ENCODE measurements at places on chromosomes 16 and 17.

DNA sequence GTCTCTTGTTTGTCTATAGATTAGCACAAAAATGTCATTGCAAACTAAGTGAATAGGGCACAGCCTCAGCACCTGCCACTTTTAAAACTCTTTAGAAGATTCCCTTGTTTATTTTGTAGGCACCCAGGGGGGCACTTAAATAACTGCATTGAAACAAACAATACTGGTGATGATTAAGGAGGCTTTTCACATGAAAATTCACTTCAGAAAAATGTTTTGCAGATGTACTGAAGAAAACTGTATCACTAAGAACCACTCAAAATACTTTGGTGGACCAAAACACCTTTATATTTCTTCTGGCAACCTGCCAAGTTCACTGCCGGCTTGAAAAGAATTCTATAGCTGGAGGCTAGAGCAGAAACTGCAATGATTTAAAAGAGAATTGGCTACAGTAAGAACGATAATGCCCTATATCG lies 281.5 kb downstream of the TOX3 start:
- no peak for DNase-seq

DNA sequence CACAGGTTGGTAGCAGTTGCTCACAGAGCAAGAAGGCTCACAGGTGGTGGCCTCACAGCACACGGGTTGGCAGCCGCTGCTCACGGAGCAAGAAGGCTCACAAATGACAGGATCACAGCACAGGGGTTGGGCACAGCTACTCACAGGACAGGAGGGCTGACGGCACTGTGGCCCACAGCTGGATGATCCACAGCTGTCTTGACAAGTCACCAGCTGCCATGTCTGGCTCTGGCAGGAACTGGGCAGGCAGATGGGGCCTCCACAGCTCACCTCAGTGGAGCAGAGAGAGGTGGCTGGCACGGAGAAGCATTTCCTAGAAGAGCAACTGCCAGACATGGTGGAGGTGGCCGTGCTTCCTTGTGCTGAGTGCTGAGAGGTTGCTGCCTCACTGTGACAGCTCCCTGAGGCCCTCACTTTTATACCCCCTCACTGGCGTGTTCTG lies at the start of gene KRTAP16-1:
KRTAP16-1 (minus strand) TSS at position 392 of the 442 bp plus-strand sequence; CDS start at position 336, 56 bp downstream.
- DNase-seq = peak; percentile 23

DNA sequence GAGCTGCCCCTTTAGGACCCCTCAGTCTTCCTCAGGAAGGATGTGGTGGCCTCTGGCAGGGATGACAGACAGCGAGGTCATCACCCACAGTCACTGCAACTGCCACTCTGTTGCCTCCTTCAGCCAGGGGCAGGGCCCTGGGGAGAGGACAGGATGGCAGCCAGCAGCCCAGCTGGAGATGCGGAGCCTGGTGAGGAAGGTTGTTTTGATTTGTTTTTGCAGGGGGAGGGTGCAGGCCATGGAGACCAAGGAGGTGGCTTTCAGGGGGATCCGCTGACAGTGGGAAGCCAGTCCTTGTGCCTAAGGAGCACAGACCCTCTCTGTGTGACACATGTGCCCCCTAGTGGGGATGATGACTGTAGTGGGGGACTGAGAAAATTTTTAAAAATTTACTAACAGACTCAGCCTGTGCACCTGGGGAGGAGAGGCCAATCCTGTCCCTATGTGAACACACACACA lies 7.4 kb downstream of the PRCD start:
- peak; percentile 41 for DNase-seq

GRCh38 chr16:77775911-77776909 lies 12.2 kb upstream of the VAT1L start:
- no peak for DNase-seq

GRCh38 chr17:76438906-76439305 lies 14.0 kb downstream of the UBE2O start:
- no peak for DNase-seq

DNA sequence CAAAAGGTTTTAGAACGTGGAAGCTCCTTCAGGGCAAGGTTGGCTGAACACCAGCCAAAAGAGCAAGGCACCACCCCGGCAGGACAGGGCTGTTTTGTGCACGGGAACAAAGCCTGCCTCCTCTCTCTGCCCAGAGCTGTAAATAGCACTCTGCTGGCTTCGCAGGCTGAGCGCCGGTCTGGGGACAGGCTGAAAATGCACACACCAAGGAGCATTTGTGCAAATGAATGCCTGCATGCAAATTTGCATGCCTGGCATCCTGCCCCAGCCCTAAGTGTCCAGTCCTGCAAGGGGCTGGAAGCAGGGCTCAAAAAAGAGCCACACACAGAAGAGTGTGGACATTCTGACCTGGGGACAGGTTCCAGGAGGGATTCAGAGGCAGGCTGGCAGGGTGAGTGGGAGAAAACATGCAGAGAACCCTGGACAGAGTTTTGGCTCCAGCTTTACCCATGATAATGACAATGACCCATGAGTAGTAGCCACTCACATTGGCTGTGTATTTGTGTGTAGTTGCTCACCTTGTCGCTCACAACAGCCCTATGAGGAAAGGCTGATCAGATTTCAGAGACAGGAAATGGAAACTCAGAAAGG lies 11.7 kb downstream of the ABAT start:
- DNase-seq = no peak

- no peak for DNase-seq
Observed at GRCh38 chr16:30785126-30786106, 1.6 kb downstream of the ZNF629 start.

DNA sequence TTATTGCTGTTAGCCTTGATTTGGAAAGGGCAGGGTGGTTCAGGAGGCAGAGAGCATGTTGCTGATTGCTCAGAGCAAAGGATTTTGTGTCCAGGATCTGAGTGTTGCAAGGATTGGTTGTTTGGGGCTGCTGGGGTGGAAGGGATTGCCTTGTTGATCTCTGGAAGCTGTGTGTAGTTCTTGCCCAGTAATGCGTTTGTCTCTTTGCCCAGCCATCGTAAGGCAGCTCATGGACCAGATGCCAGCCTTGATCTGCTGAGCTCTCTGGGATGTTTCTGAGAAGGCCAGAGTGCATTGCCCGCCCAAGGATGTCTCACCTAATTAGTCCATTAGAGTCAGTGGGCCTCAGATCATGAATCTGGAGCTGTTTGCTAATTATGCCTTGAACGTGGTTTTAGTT lies 33.6 kb downstream of the NKD1 start:
- no peak for DNase-seq

- DNase-seq = no peak
Observed at GRCh38 chr17:70644096-70644495, 474.8 kb downstream of the KCNJ2 start.

GRCh38 chr16:66035096-66035495 lies 331.4 kb upstream of the CDH5 start:
- DNase-seq = no peak

DNA sequence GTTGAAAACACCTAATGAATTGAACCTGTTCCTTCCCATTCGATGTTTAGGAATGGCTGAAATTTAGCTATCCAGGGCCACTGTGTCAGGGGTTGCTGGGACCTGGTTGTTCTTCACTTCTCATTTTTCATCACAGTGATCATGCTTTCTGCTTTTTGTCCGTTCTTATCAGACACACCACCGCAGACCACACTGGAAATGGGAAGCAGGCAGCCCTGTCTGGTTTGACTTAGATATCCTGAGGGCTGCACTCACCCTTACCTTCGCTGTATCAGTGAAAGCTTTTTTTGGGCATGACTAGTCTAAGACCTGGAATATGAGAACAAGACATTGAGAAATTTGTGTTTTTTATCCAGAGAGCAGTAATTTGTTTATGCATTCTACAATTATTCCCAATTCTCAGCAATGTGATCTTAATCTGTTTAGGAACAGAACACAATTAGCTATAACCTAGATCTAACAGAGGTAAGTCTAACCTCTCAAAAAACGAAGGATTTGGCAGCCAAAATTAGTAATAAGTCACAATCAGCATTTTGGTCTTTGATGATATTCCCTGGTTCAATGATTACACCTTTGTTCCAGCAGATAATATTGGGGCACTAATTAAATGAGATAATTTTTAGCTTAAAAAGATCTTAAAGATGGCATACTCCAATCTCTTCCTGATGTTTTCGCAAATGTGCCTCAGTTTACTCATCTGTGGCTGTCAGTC lies 126.0 kb upstream of the GOT2 start:
- no peak for DNase-seq

- peak; percentile 56 for DNase-seq
Observed at GRCh38 chr16:28140788-28141618, 70.8 kb downstream of the XPO6 start.

- DNase-seq = no peak
Observed at GRCh38 chr17:75996665-75997590, 3.7 kb upstream of the CDK3 start.

GRCh38 chr17:76371656-76372628 lies 12.5 kb upstream of the SPHK1 start:
- DNase-seq = no peak

DNA sequence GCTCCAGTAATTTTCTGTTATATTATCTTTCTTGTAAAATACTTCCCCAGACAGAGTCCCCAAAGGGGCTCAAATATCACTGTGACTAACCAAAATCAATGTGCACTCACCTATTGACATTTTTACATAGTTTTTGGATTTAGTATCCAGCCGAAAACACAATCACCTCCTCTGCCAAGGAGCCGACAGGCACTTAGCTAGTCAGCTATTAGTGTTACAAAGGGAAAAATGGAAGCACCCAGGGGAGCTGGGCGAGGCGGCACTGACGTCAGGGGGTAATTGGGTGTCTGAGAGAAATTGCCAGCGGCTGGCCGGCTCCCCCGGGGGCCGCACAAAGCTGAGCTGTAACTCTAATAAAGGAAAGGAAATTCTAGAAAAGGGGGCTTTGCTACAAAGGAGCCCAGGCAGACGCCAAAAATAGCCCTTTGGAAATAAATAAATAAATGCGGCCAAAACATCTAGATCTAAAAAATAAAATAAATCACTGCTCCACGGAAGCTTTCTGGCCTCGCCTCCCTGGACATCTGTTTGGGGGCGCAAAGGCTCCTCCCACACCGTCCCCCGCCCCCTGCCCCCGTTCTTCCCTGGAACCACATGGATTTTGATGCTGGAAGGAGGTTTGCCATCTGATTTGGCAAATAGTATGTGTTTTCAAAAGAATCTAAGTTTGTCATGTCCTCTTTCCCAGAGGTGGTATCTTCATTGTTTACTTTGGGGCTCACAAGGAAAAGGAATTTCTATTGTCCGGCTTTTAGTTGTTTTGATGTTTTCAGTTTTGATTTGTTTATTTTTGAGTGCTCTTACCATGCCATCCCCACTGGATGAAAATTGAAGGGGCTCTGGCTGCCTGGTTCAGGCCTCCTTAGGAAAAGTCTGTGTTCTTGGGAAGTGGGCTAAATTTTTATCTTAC lies 156.7 kb downstream of the ZNF423 start:
- no peak for DNase-seq

GRCh38 chr16:54069601-54070239 lies 216.9 kb downstream of the IRX3 start:
- no peak for DNase-seq

DNA sequence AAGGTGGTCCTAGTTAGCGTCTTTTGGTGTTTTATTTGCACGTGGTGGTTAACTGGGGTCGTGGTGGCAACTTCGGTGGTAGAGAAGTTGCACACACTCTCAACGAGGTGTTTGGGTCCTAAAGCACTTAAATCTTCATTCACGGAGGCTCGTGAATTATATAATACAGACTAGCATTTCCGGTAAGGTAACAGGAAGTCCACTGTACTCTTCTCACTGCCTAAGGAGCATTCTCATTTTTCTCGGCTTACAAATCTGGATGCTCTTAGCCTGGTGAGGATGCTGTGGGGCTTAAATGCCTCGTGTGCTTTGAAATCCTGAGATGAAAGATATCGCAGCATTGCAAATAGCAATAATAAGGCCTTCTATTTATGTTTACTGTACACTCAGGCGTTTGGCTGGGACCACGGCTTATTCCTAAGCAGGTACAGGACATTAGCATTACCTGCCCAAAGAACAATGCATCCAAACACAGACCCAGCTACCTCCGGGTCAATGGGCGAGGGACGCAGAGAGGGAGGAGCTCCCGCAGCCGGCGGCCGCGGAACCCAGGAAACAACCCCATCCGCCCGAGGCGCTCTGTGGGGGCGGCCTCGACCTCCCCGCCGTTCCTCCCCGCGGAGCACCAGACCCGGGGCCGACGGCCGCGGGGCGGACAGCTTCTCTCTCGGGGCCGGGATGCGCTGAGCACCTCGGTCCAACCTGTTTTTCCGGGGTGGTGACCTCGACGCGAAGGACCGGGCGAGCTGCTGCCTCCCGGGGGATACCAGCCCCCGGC lies 856 bp downstream of the DNAJA2 start:
- DNase-seq = peak; percentile 47

All from stimulated activated CD8-positive, alpha-beta memory T cell treated with anti-CD3 and anti-CD28 coated beads, Interleukin-7, amount 100 ng/mL, for 4 hours (primary cell).